ENCODE measurements at places on chromosomes 2 and 18.

DNA sequence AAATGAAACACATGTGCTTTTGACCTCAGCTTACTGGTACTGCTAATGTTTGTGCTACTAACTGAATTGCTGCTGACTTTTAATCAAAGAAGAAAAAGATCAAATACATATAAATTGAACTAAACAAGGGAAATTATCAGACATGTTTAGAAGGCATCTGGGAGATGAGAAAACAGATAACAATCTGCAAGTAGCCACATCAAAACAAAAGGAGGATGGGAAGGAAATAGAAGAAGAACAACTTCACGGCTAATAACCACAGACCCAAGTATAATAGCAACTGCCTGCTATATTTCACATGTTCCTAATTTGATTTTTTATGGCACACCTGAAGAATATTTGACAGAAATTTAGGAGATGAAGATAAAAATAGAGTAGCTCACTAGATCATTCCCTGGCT lies 542.6 kb upstream of the SYT4 start:
- DNase-seq, result no peak

GRCh38 chr2:73069041-73069854 lies 2.3 kb downstream of the SFXN5 start:
- DNase-seq, result no peak

- no peak for DNase-seq
Observed at GRCh38 chr2:227390468-227391256, 2.9 kb upstream of the SCYGR1 start.

DNA sequence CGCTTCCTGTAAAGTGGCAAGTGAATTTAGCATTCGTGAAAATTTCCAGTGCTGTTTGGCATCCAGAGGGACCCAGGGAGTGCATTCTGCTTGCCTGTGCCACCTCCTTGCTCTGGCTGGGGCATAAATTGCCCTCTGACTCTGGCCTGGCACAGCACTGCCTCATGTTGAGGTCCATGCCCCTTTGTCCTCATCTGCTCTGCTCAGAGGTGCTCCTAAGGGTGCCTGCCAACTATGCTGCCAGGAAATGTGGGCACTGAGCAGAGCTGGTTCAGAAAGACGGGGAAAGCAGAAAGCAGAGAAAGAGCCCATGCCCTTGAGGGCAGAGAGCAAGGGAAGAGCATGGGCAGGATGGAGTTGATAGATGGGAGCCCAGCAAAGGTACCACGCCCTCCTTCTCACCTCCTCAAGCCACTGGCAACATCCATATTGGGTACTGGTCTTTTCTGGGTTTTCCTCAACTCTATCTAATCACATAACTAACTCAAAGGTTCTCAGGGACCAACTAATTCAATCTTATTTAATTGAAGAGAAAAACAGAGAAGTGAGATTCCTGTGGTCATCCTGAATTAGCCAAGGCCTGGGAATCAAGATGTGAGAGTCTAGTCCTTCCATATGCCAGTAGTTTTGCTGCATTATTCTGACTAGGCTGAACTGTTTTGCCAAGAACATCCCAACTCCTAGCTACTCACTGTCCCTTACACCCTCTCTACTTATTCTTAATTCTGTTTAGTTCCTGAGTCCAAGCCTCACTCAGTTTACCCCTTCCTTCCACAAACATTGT lies 441.5 kb upstream of the TNP1 start:
- no peak for DNase-seq

DNA sequence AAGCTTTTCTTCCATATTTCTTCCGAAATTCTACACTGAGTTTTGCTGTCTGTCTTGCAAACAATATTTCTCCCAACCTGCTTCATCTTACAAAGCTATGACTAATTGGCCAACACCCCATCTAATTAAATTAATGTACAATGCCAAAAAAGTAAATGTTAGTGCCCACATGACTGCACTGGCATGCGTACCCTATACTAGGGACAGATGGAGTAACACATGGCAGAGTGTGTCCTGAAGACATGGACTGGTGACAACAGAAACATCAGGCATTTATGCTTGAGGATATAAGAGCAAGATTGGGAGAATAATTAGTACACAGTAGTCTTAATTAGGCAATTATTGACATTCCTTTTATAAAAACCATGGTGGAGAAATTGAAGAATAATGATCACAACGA lies 66.8 kb downstream of the MREG start:
- DNase-seq, result no peak
